Progenitor cell of endocrine pancreas (in vitro differentiated cells): ENCODE measurements at places on chromosomes 7 and 10. TPM values are rescaled to one million over a fixed set of nuclear protein-coding genes. Genes with fewer than 3 reads are reported as not detected.

The CPA4 gene
- total RNA-seq: 4.9 and 5.1 TPM in 2 replicates

DNA sequence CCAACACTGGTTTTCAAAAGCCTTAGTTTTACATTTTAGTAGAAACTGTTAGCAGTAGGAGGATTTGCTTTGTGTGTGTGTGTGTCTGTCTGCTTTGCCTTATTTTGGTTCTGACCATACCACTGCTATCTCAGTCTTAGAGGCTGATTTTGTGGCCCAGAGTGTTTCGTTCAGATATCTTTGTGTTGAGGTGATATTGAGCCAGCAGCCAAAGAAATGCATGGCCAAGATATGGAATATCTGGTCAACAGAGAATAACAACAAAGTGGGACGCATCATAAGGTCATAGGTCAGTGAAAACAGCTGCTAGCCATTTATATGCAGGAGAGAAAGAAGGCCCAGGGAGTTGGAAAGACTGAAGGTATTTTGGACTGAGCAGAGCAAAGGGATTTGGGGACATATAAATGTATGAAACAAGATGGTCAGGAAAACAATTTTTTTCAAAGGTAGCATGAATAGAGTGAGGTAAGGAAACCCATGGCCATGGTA lies 47.7 kb downstream of the KIAA1217 start:
- H3K4me1 ChIP-seq: peaks cover 43% of the 10 kb centered on the region
- H3K36me3 ChIP-seq: peaks cover 8% of the 10 kb centered on the region
- DNase-seq: no peak

- H3K36me3 ChIP-seq: peaks cover 3% of the 10 kb centered on the region
- H3K4me3 ChIP-seq: no peak overlapping the region
- peaks cover 59% of the 10 kb centered on the region for H3K4me1 ChIP-seq
- H3K27me3 ChIP-seq: no peaks in the 10 kb centered on the region
Measured at GRCh38 chr7:139773371-139773770, 4.4 kb downstream of the HIPK2 start.

The SVOPL gene
- total RNA-seq: 1.4 TPM in 2 replicates

The PPIF gene
- total RNA-seq: 35.9 and 37.1 TPM in 2 replicates

GRCh38 chr7:137928626-137929025 lies 73.3 kb downstream of the CREB3L2 start:
- no peak overlapping the region for H3K4me3 ChIP-seq
- H3K27ac ChIP-seq: no peak overlapping the region
- DNase-seq: no peak
- H3K27me3 ChIP-seq: no peaks in the 10 kb centered on the region
- peaks cover 16% of the 10 kb centered on the region for H3K36me3 ChIP-seq

DNA sequence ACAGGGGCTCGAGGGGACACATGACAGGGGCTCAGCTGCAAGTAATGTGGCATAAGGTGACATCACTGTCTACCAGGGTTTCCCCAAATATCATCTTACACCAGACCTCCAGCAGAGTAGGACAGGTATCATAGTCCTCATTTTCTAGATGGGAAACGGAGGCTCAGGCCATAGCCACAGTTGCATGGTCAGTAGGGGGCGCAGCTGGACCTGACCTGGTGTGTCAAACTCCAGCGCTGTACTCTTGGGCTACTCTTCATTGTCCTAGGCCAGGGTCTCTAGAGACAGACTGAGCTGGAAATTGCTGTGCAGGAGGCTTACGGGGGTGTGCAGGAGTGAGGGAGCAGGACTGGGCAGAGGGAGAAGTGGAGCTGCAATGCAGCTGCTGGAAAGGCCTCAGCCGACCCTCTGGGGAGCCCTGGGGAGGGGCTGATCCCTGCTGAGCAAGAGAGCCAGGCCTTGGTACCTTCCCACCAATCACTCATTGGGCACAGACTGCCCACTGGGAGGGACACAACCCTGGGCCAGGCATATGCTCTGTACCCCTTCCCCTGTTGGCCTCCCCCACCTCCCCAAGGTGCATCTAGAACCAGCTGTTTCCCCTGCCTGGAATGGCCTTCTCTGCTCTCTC lies 89.9 kb downstream of the CDH23 start:
- peaks cover 14% of the 10 kb centered on the region for H3K27me3 ChIP-seq
- peak; percentile 63 for DNase-seq
- H3K4me1 ChIP-seq: no peaks in the 10 kb centered on the region
- no peak overlapping the region for H3K4me3 ChIP-seq
- no peaks in the 10 kb centered on the region for H3K36me3 ChIP-seq
- no peak overlapping the region for H3K27ac ChIP-seq

DNA sequence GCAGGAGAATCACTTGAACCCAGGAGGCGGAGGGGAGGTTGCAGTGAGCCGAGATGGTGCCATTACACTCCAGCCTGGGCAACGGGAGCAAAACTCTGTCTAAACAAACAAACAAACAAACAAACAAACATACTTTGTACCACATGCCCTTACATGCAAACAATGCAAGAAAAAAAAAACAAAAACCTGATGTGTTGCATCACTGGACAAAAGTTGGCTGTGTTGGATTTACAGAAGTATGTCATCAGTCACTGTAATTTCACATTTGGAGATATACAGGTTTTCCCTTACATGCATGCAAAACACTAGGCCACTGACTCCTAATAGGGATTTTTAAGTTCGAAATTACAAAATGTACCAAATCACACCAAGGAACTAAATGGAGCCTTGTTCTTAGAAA lies 138.5 kb downstream of the SRPK2 start:
- DNase-seq: no peak
- H3K4me1 ChIP-seq: peaks cover 7% of the 10 kb centered on the region
- peaks cover 3% of the 10 kb centered on the region for H3K36me3 ChIP-seq
- no peaks in the 10 kb centered on the region for H3K27me3 ChIP-seq

The GPR26 gene
- total RNA-seq: not detected in 2 replicates

- H3K4me3 ChIP-seq: no peak overlapping the region
- no peak overlapping the region for H3K27ac ChIP-seq
- peaks cover 2% of the 10 kb centered on the region for H3K4me1 ChIP-seq
- no peak for DNase-seq
- peaks cover 6% of the 10 kb centered on the region for H3K36me3 ChIP-seq
Measured at GRCh38 chr10:94439275-94439861, 37.0 kb downstream of the TBC1D12 start.
